ENCODE measurements at places on chromosomes 4 and X.

DNA sequence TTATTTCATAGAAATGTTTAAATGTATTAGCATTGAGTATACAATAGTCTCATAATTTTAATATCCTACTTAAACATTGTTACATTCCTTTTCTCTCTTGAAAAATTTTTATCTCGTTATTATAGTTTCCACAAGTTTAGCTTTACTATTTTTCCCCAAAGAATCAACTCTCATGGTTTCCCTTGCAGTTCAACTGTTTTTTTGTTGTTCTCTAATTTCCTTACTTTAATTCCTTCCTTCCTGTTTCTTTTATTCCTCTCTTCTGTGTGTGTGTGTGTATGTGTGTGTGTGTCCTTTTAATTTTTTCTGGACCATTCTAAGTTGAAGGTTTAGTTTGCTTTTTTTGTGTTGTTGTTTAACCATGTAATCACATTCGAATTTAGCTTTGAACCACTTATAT is 171.1 kb downstream of the GASK1B start:
- no peak for DNase-seq

DNA sequence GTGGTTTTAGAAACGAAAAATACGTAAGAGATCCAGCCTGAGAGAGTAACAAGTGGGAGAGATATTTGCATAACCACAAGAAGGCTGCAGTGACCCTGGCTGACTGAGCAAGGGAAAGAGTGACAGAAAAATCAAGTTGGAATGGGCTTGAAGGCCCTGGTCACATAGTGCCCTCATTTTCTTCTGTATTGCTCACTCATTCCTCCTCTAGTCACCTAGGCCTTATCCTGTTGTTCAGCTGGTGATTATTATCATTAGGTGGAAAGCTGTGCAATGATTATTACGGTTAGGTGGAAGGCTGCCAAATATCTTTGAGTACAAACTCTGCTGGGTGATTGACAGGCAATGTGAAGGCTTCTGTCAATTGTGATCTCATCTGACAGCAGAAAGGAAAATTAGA is 2384.1 kb downstream of the PCDH7 start:
- no peak for DNase-seq

DNA sequence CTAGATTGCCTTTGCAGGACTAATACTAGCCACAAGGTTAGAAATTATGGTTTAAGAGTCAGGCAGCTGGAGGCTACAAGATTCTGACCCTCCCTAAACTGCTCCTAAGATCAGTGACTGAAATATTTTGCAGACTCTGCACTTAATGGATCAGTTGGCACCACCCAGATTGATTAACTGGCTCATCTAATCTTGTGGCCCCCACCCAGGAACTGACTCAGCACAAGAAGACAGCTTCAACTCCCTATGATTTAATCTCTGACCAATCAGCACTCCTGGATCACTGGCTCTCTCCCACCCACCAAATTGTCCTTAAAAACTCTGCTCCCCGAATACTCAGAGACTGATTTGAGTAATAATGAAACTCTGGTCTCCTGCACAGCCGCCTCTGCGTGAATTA is 145.4 kb upstream of the LCORL start:
- DNase-seq: no peak

- DNase-seq: no peak
These were observed 261.0 kb upstream of the NDST3 start for GRCh38 chr4:117773064-117773936.

DNA sequence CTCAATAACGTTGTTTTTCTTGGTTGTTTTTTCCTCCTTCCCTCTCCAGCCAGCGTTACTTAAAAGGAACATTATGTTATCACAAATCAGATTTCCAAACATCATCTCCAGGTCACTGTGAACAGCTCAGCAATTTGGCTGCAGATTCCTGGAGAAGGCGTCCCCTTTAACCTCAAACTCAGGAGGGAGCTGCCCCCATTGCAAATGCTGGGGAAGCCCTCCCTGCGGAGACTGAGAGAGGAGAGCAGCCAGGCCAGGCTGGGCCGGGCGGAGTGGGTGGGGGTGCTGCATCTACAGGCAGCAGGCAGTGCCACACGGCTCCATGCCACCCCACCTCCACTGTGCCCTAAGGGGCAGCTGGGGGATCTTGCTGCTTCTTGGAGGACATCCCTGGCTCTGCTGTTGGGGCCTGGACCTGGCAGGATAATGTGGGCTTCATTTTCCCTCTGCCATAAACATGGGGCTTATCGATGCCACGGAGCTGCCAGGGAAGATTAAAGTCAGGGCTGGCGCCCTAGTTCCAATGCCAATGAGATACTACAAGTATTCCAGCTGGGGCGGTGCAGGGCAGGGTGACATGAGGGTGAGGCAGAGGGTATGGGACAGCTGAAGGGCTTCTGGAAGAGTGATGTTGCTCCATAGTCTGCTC is 148.8 kb downstream of the PJA1 start:
- DNase-seq: no peak

DNA sequence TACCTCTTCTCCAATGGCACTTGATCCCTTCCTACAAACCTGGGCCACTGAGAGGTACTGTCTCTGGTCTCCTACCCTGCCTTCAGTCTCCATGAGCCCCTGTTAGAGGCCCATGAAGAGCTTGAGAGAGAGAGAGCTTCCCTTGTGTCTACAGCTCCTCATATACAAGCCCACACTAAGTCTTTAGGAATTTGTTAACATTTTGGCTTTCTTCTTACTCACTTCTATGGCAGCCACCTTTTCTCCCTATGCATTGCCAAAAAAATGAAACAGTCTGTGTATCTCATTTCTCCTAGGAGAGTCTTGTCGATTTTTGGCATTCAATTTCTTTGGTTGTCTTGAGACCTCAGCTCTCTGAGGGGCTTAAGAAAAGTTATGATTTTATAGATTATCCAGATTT is 90.9 kb upstream of the LNX1 start:
- no peak for DNase-seq

GRCh38 chrX:101370888-101371504 is 15.0 kb downstream of the BTK start:
- no peak for DNase-seq

GRCh38 chrX:20382518-20383297 is 116.0 kb upstream of the RPS6KA3 start:
- no peak for DNase-seq

- no peak for DNase-seq
These were observed 39.8 kb downstream of the SPCS3 start for GRCh38 chr4:176359590-176359989.

DNA sequence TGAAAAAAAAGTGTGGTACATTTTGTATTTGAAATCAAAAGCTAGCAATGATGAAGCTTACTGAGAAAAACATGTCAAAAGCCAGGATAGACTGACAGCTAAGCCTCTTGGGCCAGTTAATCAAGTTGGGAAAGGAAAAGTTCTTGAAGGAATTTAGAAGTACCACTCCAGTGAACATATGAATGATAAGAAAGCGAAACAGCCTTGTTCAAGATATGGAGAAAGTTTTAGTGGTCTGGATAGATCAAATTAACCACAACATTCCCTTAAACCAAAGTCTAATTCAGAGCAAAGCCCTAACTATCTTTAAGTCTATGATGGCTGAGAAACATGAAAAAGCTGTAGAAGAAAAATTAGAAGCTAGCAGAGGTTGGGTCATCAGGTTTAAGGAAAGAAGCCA is 268.3 kb downstream of the PDHA2 start:
- no peak for DNase-seq

GRCh38 chr4:40530961-40531635 is 98.6 kb downstream of the RBM47 start:
- DNase-seq: no peak

GRCh38 chr4:26227601-26228229 is 93.1 kb upstream of the RBPJ start:
- no peak for DNase-seq

- no peak for DNase-seq
These were observed 23.7 kb upstream of the HMX1 start for GRCh38 chr4:8895295-8895694.

GRCh38 chrX:49273181-49273727 is 3.7 kb downstream of the PPP1R3F start:
- DNase-seq: peak; percentile 9

GRCh38 chrX:71953391-71953790 is 42.7 kb downstream of the NHSL2 start:
- DNase-seq: no peak

DNA sequence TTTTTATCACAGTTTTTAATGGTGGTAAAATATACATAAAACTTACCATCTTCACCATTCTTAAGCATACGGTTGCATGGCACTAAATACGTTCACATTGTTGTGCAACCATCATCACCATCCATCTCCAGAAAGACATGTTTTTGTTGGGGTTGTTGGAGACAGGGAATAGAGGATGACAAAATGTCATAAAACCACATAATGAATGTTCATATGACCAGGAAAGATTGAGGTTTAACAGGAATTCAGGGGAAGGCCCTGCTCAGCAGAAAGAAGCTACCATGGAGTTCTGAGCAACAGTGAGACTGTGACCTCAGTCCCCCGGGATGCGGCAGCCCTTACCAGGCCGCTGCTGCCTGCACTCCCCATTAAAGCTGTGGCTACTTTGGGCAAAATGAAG is 63.9 kb upstream of the TRIM2 start:
- DNase-seq: no peak

DNA sequence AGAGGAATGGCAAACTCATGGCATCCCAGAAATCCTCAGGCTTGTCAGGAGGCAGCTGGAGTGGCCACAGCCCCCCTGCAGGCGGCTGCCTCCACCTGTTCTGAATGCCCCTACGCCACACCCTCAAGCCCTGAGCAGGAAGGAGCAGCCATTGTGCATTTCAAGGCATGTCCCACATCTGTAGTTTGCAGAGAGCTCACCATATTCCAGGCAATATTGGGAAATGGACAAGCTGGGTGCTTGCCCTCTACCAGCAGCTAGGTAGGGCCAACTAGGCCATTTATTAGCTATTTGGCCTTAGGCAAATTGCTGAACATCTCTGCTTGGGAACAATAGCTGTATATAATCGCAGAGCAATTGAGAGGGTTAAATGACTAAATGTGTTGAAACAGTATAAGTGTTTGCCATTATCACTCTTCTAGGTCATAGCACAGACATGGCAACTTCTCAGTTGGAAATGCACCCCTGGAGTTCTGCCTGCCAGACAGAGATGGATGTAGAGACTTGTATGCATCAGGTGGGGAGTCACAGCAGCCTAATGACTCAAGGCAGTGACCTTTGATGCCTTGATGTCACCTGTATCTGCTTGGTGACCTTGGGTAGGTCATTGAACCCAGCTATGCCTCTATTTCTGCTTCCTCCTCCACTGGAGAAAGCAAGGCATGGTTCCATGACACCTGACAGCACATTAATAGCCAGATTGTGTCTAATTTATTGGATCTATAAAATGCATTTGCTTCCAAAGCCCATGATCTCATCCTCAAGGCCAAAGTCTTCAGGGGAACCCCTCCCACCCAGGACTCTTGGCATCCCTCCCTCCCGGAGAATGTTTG is 52.8 kb downstream of the FHDC1 start:
- DNase-seq: no peak

- no peak for DNase-seq
These were observed 13.8 kb upstream of the GPC3 start for GRCh38 chrX:133999031-133999705.

GRCh38 chr4:185127021-185127925 is 15.8 kb upstream of the SLC25A4 start:
- DNase-seq: no peak

DNA sequence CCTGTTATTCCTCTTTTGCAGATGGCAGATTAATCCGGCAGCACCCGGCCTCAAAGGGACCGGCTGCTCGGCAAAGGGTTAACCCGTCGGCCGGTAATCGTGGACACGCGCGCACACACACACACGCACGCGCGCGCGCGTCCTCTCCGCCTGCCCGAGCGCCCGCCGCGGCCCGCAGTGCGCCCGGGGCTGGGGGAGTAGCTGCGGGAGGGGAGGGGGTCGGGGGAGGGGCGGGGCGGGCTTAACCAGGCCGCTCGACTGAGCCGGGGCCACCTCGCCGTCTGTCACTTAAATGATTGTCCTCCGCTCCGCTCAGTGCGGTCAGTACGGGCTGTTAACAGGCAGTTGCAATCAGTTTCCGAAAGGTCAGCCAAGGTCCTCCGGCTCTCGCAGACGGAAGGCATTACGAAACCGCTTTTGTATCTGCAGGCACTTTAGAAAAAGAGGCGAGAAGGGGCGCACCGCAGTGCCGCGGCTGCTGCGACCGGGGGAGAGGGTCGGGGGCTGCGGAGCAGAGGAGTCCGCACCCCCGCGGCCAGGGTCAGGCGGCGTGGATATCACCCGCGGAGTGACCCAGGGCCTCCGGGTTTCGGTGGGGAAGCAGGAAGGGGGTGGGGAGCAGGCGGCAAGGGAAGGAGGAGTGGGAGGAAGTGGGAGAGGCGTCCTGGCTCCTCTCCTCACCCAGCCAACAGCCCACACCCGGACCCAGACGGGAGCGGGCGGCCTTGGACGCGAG is 57.3 kb upstream of the BCOR start:
- DNase-seq: no peak

- peak; percentile 2 for DNase-seq
These were observed 85.4 kb upstream of the GBA3 start for GRCh38 chr4:22607382-22607781.

- no peak for DNase-seq
These were observed 72.6 kb downstream of the SMARCA5 start for GRCh38 chr4:143586080-143586479.

DNA sequence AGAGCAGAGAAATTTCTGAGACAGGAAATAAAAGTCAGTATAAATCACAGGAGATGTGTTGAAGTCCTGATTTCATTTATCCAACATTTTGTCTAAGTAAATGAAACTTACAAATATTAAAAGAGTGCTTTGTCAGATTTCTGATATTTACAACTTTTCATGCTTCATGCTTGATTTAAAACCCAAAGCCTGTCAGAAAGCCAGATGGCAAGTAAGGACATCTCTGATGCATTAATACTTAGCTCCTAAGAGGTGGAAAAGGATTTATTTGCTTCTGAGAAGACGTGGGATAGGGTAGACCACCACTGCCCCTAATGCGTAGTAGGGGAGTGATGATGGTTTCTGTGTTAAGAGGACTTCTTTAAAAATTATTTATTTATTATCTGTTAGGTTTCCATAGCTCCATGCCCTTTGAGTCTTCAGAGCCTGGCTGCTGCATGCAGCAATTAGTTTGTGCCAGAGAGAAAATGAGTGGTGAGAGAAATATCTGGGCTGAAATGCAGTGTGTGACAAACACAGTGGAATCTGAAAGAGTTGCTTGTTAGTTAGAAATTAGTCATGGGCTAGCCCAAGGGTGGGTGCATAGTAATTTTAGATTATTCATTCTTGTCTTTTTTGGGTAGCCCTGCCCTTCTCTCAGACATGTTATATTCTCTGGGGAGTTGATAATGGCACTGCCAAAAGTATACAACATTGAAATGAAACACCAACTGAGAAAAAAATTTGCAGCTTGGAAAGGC is 333.8 kb downstream of the C4orf33 start:
- no peak for DNase-seq

- DNase-seq: no peak
These were observed 33.5 kb downstream of the CTBP1 start for GRCh38 chr4:1215141-1216075.

GRCh38 chr4:145740806-145741205 is 60.9 kb downstream of the C4orf51 start:
- no peak for DNase-seq

DNA sequence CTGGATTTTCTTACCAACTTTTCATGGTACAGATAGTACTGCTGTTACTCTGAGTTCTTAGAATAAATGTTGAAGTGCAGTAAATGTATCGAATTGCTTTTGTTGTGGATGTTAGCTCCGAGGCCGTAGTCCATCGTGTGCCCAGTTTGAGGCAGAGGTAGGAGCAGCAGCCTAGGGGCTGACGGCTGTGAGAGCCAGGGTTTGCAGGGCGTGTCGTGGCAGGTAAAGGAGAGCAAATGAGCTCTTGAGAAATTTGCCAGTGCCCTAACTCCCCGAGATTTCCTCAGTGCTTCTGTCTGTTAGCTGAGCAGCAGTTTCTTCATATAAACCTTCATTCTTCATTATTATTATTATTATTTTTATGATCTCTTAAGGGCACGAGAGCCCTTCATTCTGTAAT is 21.6 kb downstream of the PRIMPOL start:
- no peak for DNase-seq
